ENCODE measurements at places on chromosomes 6 and 20.

DNA sequence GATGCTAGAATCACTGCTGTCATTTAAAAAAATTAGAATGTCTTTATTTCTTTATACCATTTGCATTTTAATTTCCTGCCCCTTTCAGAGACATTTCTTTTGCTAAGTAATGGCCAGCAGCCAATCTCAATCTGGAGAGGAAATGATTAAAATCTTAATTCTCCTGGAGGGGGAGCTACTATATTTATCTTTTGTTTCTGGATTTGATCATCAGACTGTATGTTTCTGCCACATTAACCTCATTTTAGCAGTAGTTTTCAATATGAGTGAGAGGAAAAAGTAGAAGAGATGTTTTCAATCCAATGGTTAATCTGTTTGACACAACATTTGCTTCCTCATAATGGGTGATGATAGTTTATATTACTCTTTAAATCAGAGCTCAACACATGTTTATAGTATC is 138.0 kb downstream of the FUT9 start:
- no peaks in the 10 kb centered on the region for H3K36me3 ChIP-seq
- H3K4me3 ChIP-seq, result no peak overlapping the region
- no peak for DNase-seq
- H3K27me3 ChIP-seq, result no peaks in the 10 kb centered on the region
- H3K27ac ChIP-seq, result no peak overlapping the region

DNA sequence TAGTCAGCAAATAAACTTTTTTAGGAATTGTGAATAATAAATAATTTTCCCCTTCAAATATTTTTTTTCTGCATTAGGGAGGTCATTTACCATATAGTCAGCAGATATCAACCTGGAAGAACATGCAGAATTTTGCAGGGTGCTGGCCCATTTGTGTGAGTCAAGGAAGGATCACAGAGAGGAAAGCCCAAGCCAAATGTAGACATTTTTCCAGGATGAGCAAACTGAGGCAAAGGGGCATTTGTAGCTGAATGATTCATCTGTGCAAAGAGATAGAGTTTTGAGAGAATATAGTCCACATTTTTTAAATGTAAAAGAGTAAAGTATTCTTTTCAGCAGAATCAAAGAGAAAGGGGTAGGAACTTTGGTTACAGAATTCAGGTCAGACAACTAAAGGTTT is 555.5 kb upstream of the MARCKS start:
- H3K36me3 ChIP-seq, result no peaks in the 10 kb centered on the region
- DNase-seq, result no peak
- no peak overlapping the region for H3K27ac ChIP-seq
- no peaks in the 10 kb centered on the region for H3K27me3 ChIP-seq
- no peaks in the 10 kb centered on the region for H3K4me1 ChIP-seq

DNA sequence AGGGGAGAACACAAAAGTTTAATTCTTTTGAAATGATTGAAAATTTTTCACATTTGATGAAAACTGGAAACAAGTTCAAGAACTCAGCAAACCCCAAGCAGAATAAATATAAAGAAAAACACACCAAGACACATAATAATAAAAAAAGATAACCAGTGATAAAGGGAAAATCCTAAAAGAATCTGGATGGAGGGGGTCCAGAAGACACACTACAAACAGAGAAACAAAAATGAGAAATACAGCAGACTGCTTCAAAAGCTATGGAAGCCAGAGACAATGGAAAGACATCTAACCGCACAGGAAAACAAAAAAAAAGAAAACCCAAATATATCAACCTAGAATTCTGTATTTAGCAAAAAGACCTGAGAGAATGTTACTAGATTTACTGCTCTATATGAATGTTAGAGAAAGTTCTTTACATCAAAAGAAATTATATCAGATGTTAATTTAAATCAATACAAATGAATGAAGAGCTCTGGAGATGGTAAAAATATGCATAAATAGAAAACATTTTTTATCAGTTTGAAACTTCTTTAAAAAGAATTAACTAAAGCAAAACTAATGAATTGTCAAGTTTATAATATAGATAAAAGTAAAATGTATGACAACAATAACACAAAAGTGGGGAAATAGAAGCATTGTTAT is 310.7 kb upstream of the PREP start:
- H3K4me3 ChIP-seq, result no peak overlapping the region
- H3K4me1 ChIP-seq, result no peaks in the 10 kb centered on the region
- DNase-seq, result no peak
- H3K27ac ChIP-seq, result no peak overlapping the region
- no peaks in the 10 kb centered on the region for H3K36me3 ChIP-seq

DNA sequence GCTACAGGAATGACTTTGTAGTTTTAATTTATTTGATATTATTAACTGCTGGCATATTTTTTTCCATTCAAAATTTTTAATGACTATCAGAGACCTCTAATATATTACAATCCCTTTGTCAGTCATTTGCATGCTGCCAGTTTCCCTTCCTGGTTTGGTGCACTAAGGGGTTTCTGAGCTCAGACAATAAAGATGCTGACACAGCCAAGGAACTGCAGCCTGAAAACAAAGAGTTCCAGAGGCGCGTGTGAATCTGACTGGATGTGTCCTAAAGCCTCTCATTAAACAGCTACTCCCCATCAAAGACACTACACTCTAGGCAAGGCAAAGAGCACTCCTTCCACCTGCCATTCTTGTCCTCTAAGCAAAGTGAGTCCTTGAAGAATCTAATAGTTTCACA is 116.8 kb upstream of the DST start:
- H3K36me3 ChIP-seq, result no peaks in the 10 kb centered on the region
- DNase-seq, result no peak
- H3K27me3 ChIP-seq, result no peaks in the 10 kb centered on the region
- H3K27ac ChIP-seq, result no peak overlapping the region
- no peak overlapping the region for H3K4me3 ChIP-seq

DNA sequence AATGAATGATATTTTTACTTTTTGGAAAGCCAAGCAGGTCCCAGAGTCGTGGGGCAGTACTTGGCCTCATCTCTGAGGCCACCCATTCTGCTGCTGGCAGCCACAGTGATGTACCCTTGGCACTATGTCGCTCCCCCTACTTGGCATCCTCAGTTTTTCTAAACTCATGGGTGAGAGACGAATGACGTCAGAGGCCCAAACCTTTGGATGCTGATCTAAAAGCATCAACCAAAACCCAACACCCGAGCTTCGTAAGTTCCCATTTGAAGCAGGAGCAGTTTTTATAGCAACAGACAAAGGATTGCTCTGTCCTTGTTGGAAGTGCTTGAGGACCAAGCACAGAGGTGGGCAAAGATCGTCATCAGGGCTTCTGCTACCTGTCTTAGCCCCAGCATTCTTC is 212.9 kb downstream of the PAX1 start:
- H3K36me3 ChIP-seq, result no peaks in the 10 kb centered on the region
- no peaks in the 10 kb centered on the region for H3K4me1 ChIP-seq
- DNase-seq, result no peak

- no peak overlapping the region for H3K4me3 ChIP-seq
- H3K27me3 ChIP-seq, result no peaks in the 10 kb centered on the region
- no peaks in the 10 kb centered on the region for H3K36me3 ChIP-seq
- H3K4me1 ChIP-seq, result no peaks in the 10 kb centered on the region
- no peak overlapping the region for H3K27ac ChIP-seq
- no peak for DNase-seq
These were observed 10.2 kb downstream of the TRIM10 start for GRCh38 chr6:30150671-30151395.

- no peak overlapping the region for H3K27ac ChIP-seq
- H3K4me1 ChIP-seq, result no peaks in the 10 kb centered on the region
- no peak for DNase-seq
- H3K36me3 ChIP-seq, result peaks cover 9% of the 10 kb centered on the region
These were observed 103.4 kb downstream of the LRRC1 start for GRCh38 chr6:53898026-53898795.

DNA sequence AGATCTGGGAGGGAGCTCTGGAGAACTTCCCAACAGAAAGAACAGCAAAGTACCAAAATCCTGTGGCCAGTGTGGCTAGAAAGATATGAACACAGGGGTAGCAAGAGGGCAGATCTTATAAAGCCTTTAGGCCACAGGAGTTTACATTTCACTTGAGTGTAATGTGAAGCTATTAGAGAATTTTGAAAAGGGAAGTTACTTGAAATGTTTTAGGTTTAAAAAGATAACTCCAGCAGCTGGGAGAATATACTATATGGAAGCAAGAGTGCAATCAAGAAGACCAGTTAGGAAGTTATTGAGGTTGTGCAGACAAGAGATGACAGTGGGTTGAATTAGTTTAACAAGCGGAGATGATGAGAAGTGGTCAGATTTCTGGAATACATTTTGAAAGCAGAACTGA is 7.9 kb downstream of the SUPT3H start:
- H3K27me3 ChIP-seq, result no peaks in the 10 kb centered on the region
- no peaks in the 10 kb centered on the region for H3K4me1 ChIP-seq
- H3K4me3 ChIP-seq, result no peak overlapping the region
- H3K36me3 ChIP-seq, result no peaks in the 10 kb centered on the region
- no peak for DNase-seq

- no peak overlapping the region for H3K27ac ChIP-seq
- no peaks in the 10 kb centered on the region for H3K4me1 ChIP-seq
- DNase-seq, result no peak
- H3K4me3 ChIP-seq, result no peak overlapping the region
- H3K36me3 ChIP-seq, result no peaks in the 10 kb centered on the region
These were observed 13.9 kb upstream of the VAPB start for GRCh38 chr20:58374906-58375758.

DNA sequence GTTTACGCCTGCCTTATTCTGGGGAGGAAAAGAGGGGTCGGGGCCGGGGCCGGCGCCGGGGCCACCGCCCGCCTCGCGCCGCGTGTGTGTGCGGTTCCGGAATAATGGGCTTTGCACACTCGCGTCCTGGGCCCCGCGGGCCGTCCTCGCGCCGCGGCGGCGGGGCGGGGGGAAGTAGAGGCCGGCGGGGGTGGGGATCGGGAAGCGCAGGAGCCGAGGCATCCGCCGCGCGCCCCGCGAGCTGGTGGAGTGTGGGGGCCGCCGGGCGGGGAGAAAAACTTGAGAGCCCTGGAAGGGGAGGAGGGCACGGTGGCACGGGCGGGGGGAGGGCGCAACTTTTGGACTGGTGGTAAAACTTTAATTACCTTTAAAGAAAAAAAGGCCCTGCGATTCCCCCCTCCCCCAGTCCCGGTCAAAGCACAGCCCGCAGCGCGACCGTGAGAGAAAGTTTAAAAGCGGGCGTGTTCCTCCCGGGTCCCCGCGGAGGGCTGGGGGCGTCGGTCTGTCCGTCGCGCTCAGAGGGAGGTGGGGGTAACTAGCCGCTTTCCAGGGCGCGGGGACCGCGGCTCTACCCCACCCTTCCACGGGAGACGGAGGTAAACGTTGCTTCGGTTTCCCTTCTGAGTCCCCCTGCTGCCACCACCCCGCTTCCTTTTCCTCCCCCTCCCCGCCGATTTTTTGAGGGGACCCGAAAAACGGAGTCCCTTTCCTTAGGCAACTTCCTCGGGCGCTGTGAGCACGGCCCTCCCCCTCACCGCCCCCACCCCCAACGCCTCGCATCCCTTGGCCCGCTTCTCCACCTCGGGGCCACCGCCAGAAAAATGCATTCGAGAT is 1.9 kb downstream of the L3MBTL3 start:
- no peaks in the 10 kb centered on the region for H3K36me3 ChIP-seq
- no peak for DNase-seq
- H3K27me3 ChIP-seq, result no peaks in the 10 kb centered on the region

DNA sequence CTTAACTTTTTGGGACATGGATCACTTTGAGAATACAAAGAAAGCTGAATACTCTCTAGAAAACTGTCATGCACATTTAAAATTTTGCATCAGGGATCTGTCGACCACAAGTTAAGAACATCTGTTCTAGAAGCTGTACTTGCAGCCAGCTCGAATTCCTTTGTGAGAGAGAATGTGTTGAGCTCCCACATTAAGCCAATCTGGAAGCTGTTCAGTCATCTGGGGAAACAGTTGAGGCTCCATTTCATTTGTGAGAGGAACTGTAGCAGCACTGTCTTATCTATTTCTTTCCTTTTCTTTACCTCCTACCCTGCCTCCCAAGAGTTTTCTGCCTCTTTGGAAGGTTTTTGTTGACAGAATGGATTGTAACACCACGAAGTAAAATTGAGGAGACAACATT is 50.8 kb downstream of the KAT14 start:
- H3K4me3 ChIP-seq, result no peak overlapping the region

DNA sequence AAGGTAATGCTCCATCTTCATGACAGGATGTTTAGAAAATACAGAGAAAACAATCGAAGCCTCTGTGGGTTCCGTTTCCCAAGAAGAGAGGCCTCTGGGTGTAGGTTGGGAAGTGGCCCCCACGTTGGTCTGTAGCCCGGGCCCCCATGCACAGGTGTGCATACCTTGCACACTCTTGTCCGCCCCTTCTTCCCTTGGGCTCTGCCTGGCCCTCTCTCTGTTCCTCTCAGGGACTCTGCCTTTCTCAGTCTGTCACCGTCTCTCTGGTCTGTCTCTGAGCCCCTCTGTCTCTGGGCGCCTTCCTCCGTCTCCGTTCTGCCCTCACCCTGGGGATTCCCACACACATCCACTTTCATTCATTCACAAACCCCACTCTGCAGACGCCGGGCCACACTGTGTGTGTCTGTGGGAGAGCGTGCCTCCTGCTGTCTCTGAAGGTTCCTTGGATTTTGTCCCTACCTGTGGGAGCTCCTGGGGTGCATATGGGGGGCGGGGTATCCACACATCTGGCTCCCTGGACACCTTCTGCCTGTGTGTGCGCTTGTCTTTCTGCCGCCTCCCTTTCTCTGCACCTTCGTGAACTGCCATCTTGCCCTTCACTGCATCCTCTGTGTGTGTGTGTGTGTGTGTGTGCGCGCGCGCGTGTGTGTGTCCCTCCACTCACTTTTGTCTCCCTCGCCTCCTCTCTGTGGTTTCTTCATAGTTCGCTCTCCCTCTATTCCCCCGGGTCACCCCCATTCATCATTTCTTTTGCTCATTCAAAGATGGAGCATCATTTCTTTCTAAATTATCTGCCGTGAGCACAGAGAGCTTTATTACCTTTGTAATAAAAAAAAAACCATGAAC is 75.3 kb downstream of the SRC start:
- no peaks in the 10 kb centered on the region for H3K36me3 ChIP-seq
- H3K4me3 ChIP-seq, result no peak overlapping the region
- H3K27ac ChIP-seq, result no peak overlapping the region

DNA sequence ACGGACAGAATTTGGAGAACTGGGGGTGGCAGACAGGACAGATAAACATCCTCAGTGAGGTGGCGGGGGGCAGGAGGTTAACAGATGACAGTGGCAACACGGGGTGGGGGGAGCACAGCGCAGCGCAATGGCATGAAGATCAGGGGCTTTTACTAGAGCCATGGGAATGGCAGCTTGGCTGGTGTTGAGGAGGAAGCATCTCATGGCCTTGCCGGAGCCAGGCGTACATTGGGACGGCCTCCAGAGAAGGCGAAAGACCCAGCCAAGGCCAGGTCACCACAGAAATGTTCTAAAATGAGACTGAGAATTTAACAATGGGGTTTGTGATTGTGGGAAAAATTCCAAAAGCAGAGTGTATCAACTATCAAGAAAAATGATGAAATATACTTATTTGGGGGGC is 173.0 kb downstream of the PRKN start:
- H3K27me3 ChIP-seq, result no peaks in the 10 kb centered on the region
- H3K4me3 ChIP-seq, result no peak overlapping the region
- H3K27ac ChIP-seq, result no peak overlapping the region
- H3K36me3 ChIP-seq, result no peaks in the 10 kb centered on the region
- DNase-seq, result no peak
- H3K4me1 ChIP-seq, result no peaks in the 10 kb centered on the region
